ENCODE measurements at places on chromosomes 1 and 21.
A peak's percentile ranks its signal among the peaks of the same experiment; 100 is the strongest.

DNA sequence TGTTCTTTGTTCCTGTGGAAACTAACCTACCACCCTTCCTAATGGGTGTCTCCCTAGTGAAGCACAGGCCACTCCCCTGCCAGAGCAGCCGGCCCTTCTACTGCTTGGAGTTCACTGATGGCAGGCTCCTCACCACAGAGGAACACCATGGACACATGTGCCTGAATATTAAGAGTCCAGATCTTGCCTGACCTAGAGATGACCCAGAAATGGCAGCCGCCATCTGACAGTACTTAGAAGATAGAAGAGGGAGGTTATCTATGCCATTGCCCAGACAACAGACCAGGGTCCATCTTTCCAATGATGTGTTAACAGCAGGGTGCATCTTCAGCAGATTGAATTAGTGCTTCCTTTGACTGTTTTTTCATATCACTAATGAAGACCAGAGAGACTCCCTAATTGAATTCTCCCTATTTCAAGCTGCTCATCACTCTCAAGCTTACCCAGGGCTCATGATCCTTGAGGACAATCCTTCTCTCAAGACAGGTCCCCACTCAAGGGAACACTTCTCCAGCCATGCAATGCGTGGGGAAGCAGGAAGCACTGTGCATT is 59.8 kb downstream of the PLEKHA6 start:
- no peak for DNase-seq

DNA sequence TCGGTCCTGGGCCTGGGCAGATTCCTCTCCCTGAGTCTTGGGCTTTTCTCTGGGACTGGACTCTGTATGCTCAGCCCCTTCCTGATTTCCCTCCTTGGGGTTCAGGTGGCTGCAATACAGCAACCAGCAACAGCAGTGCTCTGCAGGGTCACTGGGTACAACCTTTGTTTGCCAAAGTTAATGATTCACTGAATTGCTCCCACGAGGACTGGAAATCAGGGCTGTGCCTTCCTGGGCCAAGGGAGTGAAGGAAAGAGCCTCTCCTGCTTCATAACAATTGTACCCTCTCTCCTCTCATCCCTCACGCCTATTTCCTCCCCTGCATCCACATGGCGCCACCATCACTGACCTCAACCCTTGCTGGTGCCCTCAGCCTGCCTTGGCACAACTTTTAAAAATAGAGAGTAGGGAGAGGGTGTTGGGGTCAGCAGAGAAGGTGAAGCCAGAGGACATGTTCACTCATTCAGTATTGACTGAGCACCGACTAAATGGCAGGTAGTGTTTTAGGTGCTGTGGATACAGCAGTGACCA is 52.8 kb upstream of the GOLT1A start:
- DNase-seq, result no peak

DNA sequence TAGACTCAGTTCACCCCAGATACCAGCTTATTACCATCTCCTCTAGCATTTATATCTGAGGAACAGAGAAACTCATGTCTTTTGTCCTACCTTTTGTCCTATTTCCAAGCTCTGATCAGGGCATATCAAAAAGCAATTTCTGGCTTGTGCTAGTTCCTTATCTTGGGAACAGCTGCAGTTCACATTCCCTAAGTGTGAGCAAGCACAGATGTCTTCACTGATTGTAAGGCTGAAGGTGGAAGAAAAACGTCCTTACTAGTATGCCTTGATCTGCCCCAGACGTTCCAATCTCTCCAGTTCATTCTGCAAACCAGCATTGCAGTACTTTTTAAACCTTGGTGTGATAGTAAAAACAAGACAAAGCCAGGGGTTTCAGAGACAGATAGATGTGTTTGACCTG is 139.8 kb downstream of the NCAM2 start:
- DNase-seq, result no peak

DNA sequence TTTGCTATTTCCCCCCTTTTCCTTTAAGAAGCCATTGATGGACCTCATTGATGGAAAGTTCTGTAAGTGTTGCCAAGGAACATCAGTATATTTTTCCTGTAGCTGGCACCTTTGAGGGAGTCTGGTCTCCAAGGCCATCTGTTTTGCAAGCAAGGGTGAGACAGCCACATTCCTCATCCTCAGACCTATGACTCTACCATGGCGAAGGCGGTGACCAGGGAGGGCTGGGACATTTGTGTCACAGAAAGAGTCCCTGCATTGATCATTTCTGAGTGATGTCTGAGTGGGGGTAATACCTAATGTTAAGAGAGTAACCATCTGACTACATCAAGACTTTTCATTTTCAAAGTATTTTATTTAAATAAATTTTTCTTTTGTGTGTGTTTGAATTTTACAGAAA is 35.4 kb downstream of the KIAA0040 start:
- DNase-seq, result no peak

DNA sequence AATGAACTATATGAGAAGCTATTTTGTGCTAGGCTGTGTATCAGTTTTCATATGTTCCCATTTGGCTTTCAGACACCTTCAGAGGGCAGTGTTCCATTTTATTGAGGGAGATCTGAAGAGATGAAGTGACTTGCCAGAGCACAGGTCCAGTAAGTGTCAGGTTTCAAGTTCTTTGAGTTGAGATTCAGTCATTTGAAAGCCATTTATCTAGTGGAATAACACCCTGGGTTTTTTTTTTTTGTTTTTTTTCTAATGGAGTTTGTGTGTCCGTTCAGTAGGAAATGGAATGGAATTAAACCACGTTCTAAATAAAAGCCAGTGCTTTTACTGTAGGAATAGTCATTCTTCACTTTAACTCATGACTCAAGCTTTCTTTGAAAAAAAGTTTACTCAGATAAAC is 652.9 kb upstream of the USP24 start:
- DNase-seq, result no peak

DNA sequence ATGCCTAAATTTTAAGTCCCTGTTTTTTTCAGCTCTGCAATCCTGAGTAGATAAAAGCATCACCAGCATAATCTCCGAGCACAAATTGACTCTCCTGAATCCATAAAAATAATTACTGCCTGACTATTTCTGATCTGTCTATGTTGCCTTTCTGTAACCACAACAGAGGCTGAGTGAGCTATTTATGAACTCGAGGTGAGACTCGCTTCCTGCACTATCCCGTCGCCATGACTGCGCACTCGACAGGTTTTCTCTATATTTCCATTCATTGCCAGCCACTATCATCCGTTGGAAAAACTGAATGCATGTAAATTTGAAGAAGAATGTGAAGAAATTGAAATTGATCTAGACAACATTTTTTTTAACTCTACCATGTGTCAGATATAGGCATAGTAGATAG is 897.2 kb downstream of the ADGRL2 start:
- DNase-seq, result no peak

DNA sequence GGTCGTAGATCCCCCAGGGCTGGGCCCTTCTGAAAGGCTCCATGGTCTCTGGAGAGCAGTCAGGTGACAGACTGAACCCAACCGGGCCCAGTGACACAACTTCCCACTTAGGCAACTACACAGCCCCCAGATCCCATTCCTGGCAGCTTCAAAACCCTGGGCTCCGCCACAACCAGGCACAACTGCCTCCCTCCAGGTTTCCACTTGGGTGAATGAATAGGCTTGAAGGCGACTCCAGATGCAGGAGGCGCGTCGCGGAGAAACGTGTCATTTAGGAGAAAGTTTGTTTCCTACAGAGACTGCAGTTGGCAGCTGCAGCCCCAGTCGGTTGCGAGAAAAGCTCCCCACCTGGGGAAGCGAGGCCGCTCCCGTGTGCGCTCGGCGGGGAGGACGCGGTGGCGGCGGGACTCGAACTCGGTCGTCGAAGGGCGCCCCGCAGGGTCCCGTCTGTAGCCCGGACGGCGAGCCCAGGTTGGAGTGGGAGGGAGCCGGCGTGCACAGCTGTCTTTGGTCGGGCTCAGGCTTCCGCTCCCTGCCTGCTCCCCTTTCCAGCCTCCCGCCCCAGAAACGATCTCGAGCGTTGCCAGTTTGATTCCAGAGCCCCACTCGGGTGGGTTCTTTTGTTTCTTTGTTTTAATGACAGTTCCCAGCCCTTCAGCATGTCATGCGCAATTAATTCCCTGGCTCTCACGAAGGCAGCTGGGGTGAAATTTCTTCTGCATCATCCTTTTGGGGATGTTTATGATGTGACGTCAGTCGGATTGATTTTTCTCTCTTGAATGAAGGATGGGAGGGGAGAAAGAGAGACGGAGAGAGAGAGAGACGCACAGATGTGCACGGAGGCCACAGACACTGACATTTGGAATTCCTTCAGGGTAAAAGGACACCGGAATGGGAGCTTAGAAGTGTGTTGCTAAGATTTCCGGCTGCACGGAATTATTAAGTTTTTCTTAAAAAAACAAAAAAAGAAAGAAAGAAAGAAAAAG is 862 bp upstream of the SGIP1 start:
- DNase-seq, result no peak

DNA sequence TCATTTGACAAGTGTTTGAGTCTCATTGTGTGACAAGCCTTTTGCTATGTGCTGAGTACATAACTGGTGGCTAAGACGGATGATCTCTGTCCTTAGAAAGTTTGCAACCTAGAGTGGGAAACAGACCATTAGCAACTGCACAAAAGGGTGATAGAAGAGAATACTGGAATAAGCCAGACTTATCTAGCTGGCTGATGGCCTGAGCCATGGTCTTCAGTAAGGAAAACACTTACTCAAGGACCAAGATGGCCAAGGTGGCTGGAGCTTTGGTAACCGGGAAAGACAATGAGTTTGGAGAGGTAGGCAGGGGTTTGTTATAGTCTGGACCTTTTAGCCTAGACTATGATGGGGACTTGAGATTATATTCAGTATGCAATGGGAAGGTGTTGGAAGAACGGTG is 1.6 kb upstream of the TAF12 start:
- DNase-seq, result no peak

- no peak for DNase-seq
These were observed 44.5 kb downstream of the HIVEP3 start for GRCh38 chr1:41874151-41874719.

DNA sequence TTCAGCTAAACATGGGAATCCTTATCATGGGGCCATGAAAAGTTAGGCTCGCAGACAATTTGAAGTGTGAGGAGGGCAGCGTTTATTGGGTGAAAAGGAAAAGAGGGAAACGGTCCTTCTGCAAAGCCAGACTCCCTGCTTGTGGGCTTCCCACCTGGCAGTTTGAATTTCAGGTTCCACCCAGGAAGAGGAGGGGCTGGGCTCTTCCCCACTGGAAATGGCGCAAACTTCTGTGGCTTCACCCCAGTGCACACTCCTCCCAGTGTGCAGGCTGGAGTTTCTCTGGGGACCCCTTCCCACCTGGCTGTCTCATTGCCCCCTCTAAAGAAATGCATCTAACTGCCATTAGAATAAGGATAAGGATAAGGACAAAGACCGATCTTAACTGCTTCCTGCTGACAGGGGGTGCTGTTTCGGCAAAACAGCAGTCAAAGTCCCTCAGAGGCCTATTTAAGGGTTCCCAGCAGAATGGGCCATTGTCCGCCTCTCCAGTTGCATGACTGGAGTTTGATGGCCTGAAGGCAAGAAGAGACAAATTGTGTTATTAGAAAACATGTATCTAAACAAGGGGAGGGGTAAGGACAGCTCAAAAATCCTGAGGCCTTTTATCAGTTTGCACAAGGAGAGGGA is 20.4 kb downstream of the AIM2 start:
- DNase-seq, result no peak

DNA sequence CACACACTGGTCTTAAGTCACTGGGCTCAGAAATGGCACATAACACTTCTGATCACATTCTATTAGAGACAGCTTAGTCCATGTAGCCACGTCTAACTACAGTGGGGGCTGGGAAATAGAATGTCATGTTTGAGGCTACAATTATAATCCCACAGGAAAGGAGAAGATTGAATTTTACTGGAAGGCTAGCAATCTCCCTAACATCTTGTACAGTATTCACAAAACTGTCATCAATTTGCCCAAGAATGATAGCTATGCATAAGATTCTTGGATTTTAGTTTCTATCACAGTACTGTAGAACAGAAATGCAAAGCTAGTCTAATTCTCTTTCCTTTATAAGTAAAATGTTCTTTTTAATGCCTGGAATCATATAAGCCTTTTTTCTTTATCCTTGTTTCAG is 12.7 kb upstream of the ZMYM6 start:
- DNase-seq, result no peak

- DNase-seq, result no peak
These were observed 118.4 kb upstream of the DEPDC1 start for GRCh38 chr1:68615312-68615711.

GRCh38 chr1:154972517-154973343 is 1.8 kb upstream of the CKS1B start:
- peak; percentile 91 for DNase-seq

DNA sequence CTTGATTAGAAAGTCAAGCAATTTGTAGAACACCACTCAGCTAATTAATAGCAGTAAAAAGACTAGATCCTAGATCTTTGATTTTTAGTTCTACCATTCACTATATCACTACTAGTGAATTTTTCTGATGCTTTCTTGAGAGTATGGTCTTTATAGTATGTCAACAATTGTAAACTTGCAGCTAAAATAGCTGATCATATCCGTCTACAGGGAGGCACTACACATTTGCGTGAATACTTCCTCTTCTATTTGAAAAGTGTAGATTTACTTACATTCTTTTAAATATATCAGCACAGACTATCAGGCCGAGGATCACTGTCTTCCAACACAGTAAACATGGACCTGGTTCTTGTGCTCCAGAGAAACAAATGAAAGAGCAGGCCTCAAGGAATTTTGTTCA is 18.6 kb upstream of the PTPRC start:
- no peak for DNase-seq

DNA sequence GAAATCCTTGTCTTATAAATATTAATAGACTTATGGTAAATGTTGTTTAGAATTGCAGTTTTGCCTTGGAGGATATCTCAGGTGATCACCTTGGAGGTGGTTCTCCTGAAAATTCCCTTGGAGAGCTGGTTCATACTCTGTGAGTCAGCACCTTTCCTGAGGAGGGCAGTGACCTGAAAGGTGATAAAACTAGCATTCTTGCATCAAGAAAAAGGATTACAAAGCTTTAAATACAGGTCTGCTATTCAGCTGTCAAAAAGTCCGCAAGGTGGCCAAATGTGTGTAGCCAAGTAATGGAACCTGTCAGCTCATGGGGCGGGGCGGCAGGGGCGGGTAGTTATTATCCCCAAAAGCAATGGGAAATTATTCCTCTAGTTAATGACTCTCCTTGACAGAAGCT is 52.8 kb upstream of the EDARADD start:
- no peak for DNase-seq

Measured in epithelial cell of prostate (primary cell).